ENCODE measurements at places on chromosomes 5 and 9.

GRCh38 chr5:143966280-143966679 is 154.3 kb downstream of the HMHB1 start:
- no peak for DNase-seq

GRCh38 chr9:14316602-14317300 is 2.8 kb upstream of the NFIB start:
- no peak for DNase-seq

DNA sequence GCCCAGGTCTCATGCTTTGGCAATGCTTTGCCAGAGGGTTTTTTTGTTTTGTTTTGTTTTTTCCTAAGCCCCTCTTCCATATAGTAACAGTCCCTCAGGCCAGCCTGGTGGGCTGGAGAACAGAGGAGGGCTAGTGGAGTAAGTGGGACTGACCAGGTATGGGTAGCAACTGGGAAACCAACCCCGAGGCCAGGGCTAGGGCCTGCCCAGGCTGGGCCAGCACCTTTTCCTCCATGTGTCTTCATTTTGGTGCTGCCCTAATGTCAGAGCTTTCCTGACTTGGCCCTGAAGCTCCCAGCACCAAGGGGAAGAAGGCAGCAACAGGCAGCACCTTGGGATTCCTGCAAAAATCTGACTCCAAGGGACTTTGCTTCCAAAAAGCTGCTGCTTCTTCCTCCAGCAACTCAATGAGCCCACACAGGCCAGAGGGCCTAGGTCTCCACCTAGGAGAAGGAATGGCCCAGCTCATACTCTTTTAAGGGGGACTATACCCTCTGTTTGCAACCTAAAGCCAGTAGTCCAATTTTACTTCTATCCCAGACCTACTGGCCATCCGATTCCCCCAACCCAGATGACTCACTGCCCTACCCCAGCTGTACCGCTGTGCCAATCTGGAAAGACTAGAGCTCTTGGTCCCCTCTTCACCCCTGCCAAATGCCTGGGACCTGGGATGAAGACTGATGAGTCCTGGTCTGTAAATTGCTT is 105.1 kb downstream of the PSD2 start:
- DNase-seq, result no peak

- DNase-seq, result no peak
Measured at GRCh38 chr9:130039528-130040147, 3.4 kb downstream of the FNBP1 start.

DNA sequence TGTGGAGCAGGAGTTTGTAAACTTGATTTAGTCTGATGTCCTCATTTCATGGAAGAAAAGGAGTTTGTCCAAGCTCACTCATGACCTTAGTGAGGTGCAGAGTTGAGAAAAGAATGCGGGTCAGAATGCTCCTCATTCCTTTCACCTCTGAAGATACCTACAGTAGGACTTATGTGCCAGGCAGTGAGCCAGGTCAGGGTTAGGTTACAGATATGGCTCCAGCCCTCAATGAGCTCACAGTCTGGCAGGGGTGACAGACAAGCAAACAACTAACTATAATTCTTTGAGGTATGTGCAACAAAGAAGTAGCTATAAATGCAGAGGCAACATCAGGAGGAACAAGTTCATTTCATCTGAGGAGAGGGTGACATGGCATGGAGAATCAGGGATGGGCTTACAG is 102.5 kb downstream of the SPATA31D1 start:
- DNase-seq, result no peak

DNA sequence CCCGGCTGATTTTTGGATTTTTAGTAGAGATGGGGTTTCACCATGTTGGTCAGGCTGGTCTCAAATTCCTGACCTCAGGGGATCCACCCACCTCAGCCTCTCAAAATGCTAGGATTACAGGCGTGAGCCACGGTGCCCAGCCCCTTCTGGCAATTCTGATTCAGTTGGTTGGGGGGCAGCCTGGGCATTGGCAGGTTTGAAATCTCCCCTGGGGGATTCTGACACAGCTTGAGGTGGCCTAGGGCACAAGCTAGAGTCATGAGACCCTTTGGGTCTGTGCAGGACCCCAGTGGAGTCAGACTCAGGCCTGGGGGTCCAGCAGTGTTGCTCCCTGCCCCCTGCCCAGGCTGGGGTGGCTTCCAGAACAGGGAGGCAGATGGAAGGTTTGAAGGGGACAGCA is 239.8 kb downstream of the PBX3 start:
- DNase-seq, result no peak

- no peak for DNase-seq
Measured at GRCh38 chr5:148623741-148624140, 30.6 kb downstream of the HTR4 start.

GRCh38 chr5:109275919-109276318 is 133.9 kb downstream of the PJA2 start:
- DNase-seq, result no peak

DNA sequence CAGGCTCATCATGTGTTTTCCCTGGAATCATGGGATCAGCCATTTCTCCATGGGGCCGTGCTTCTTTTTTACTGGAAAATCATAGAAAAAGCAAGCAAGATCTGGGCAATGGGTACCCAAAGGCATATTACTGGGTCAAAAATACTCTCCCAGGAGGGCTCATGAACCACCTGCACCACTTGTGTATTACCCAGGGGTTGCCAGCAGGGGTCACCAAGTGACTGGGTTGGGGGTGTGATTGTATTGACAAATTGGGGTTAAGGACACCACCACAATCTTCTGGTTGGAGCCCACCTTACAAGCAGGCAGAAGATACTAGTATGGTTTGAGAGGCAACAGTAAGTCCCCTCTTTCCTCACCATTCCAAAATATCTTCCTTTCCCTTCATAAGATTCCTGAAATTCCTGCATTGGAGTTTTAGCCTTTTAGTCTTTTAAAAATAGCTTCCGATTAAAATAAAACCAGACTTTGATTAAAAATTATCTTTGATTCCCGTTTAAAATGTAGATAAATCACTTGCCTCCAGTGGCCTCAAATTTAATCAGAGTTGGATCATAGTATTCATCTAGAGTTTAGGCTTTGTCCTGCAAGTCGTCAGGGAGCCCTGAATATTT is 603.3 kb downstream of the KIF4B start:
- DNase-seq, result no peak

DNA sequence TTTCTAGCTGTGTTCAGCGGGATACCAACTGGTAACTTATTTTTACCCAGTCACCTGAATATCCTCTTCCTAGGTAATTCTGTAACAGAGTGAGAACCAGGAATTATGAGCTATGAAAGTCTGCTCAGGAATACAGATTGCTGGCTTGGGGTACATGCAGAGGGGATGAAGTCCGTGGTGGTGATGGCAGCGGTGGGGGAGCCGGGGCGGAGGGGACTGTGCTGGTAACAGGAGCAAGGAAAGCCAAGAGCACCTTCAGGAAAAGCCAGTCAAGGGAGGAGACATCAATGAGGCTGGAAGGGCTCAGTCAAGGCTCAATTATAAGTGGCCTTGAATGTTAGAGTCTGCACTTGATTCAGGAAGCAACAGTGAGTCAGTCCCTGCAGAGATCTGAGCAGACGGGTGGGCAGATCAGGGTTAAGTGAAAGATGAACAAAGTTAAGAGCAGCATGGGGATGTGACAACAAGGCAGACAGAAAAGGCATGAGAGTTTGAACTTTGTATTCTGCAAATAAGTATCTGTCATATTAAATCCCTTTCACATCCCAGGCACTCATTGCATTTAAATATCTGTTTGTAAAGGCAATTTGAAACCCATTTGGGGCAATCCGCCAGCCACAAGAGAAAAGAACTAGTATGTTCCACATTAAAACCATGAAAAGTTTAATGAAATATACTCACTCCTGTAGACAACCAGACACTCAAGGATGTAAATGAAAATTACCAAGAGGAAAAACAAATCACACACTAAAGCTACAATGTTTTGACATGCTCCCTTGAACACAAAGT is 101.2 kb downstream of the TTC39B start:
- DNase-seq, result no peak

DNA sequence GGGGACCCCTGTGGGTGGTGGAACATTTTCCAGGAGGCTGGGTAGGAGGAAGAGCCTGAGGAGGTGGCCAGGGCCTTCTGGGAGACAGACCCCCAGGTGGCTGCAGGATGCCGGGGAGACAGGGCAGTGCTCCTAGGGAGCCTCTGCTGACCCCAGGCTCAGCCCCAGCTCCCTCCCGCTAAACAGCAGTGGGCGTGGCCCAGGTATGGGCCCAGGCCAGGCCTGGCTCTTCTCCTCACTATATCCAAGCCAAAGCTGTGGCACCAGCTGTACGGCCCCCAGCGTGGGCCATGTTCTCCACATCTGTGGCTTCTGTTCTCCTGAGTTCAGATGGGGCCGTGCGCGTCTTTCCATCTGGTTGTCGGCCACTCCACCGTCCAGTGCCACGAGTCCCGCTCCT is 58.5 kb downstream of the KCNT1 start:
- no peak for DNase-seq

DNA sequence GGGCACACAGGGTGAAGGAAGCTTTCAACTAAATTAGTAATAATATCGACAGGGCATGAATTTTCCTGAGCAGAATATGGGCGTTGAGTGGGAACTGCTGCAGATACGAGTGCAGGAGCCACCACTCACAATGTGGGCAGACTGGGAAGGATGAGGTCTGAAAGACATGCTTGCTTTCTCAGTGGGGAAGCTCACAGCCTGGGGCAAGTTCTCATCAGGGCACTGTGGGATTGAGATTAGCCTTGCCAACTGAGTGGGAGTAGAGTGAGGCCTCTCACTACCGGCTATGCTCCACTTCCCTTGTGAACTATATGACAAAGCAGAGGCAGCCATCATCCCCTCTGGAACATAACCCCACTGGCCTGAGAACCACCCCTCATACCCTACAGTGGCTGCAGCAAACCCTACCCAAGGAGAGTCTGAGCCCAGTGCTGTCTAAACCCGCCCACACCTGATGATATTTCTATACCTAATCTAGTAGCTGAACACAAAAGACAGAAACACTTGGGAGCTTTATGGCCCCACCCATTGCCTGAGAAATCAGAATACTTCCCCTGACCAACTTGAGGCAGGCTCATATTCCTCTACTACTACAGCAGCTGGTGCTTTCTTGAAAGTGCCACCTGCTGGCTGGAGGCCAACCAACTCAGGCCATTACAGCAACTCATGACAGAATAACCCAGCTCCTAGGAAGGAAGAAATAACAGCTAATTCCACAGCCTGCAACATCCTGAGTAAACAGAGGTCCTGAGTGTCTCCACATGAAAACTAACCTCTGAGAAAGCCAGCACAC is 173.7 kb upstream of the SPEF2 start:
- DNase-seq, result no peak

- no peak for DNase-seq
Measured at GRCh38 chr9:116027096-116027495, 126.5 kb upstream of the PAPPA start.

DNA sequence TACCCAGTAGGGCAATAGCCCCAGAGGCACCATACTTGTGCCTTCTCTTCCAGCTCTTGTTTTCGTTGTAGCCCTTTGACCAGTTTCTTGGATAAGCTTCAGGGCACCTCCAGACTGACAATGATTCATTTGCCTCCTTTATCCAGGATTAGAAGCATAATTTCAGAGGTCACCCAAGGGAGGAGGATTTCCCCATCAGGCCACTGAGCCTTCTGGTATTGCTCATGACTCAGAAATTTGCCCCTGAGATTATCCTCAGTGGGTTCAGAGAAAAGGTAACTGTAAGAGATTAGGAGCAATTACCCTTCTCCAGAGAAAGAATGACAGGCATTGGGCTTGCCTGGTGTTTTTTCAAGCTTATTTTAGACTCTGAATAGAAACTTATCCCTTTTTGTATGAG is 147.9 kb downstream of the MSX2 start:
- DNase-seq, result no peak

- DNase-seq, result no peak
Measured at GRCh38 chr9:136729144-136729543, 13.6 kb downstream of the LCN10 start.

DNA sequence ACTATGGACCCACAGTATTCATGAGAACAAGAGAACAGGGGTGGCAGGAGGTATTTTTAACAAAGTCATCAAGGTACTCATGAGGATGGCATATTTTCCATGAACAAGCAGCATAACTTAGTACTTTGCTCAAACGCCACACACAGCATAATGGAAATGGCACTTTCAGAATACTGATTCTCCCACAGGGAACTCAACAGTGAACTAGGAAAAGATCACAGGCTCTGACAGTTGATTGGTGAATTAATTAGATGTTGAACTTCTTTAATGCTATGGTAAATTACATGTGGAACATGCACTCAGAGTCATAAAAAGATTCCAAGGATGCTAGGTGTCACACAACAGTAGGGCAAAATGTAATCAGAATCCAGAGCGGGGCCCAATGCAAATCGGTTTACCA is 1088.6 kb upstream of the C9orf72 start:
- no peak for DNase-seq

DNA sequence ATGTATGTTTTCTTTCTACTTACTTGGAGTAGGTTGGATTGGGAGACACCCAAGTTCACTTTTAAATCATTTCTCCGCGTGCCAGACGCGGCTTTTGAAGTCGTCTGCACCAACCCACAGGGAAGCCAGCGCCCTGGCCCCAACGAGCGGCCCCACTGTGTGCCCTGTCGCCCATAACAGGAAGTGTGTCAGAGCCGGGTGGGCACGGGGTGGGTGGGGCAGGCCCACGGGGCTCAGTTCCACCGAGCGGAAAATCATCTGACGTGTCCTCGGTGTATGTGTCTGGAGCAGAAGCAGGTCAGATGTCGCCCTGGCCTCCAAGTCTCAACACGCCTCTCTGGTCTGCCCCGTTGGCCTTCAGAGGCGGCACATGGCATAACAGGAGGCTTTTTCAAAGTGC is 22.7 kb upstream of the SMIM23 start:
- DNase-seq, result no peak

DNA sequence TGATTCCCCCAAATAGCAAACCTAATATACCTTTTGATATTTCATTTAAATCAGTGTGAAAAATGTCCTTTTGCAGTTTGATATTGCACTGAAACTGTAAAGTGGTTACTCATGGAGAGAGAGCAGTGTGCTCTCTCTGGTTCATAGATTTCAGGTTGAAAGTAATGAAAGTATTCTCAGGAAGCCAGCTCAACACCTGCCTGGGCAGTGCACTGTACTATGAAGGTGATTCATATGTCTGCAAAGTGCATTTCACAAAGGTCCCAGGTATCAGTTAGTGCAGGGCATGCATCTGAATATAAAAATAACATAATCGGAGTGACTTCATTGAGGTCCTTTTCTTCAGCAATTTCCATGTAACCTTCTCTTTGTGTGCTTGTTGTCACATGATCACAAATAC is 274.3 kb downstream of the CDH18 start:
- no peak for DNase-seq

DNA sequence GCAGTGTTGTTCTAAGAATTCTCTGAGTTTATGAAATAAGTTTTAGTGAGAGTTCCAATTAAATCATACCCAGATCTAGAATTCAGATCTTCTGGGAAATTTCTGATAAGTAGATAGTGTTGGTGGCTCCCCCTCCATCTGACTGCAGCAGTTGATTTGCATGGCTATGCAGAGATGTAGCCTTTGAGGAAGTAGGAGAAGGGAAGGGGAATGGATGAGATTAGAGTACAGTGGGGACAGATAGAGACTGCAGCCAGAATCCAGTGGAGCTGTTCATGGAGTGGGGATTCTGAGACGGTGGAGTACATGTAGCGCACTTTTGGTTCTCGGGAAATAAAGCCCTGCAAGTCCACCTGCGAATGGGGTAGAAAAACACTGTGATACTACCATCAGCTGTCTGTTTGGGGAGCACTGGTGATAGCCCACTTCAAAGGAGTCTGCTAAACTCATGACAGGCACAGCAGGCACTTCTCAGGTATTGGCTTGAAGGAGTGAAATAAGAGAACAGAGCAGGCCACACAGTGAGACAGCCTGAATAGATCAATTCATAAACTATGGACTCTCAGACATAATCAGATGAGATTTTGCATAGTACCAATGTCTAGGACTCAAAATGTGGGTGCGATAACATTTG is 96.8 kb downstream of the ALDH1A1 start:
- DNase-seq, result no peak

- no peak for DNase-seq
Measured at GRCh38 chr5:13625616-13626198, 318.8 kb downstream of the DNAH5 start.

All from bone marrow (tissue), 2 donors.